ENCODE measurements at places on chromosomes 7 and 10. TPM values are rescaled to one million over a fixed set of nuclear protein-coding genes. Genes with fewer than 3 reads are reported as not detected.

CCDC7 gene
- 2.6 TPM for total RNA-seq

VAX1 gene
- total RNA-seq: not detected

DNA sequence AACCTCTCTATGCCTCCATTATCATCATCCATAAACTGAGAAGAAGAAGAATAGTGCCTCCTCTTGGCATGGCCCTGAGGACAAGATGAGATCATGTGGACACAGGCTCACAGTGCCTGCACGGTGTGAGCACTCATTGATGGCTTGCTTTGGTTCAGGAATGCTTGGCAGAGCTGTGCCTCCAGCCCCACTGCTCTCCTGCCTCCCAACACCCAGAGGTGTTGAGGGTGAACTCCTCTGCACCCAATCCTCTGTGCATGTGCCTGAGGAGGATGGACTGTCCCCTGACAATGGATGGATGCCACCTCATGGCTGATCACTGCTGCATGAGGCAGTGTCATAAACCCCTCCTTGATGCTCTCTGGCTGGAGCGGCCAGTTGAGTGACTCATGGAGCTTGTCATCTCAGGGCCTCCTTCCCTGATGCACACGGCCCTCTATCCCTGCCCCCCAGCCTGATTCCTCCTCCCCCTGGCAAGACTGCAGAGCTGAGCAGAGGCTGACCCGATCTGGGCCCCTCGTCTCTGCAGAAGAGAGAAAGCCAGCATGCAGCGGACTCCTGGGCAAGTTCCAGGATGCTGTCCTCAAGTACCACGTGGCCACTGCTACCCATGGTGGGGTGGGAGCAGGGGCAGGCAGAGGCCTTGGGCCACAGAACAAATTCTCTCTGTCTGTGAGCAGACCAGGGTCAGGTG is 136.3 kb downstream of the KCNMA1 start:
- DNase-seq: peak; percentile 78

DNA sequence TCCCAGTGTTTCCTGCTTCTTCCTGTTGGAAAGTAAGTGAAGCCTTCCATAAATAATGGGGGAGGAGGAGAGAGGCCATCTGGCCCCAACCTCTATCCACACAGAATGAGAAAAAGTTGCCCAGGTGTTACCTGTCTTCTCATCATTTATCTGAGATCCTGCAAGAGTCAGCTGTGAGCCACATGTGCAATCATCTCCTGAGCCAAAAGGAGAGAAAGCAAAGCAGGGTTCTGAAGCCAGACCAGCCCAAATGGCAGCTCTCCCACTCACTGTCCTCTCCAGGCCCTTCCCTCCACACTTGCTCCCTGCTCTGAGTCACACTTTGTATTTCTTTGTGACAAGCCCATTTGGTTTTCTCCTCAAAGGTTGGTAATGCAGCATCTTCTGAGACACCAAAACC is 65.9 kb downstream of the FAM204A start:
- no peak for DNase-seq

CLEC5A gene
- 0.83 TPM for total RNA-seq

TAF3 gene
- total RNA-seq: 11.2 TPM

GRCh38 chr7:66352071-66352470 is 146.9 kb downstream of the TPST1 start:
- peak; percentile 76 for DNase-seq

DNA sequence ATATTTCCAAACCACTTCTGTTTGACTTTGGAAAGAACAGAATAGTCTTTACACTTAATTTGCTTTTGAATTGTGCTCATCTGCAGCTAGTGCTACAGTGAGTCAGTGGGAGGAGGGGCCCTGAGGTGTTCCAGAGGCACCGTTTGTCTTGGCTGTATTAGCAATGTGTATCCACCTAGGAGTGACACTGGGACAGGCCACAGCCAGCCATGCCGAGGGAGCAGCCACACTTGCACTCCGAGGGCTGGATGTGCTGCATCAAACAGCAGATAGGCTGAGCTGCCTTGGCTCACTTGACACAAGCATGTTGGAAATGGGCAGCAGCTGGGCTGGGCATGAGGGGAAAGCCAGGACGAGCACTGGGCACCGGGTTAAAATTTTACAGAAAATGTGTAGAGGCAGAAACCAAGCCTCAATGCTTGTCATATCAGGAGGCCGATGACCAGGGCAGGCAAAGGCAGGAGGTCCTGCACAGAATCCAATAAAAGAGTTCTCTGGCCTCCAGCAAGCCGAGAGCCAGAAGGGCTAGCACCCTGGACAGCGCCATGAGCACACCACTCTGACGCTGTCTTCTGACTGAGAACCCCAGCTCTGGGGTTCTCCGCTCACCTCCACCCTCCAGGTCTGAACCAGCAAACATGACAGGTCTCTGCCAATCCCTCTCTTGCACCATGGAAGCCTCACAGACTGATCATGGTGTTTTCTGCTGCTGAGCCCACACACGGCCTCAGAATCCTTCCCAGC is 163.3 kb downstream of the GRID1 start:
- no peak for DNase-seq

GRCh38 chr10:105041956-105042355 is 400.9 kb downstream of the SORCS3 start:
- DNase-seq: peak; percentile 72

DNA sequence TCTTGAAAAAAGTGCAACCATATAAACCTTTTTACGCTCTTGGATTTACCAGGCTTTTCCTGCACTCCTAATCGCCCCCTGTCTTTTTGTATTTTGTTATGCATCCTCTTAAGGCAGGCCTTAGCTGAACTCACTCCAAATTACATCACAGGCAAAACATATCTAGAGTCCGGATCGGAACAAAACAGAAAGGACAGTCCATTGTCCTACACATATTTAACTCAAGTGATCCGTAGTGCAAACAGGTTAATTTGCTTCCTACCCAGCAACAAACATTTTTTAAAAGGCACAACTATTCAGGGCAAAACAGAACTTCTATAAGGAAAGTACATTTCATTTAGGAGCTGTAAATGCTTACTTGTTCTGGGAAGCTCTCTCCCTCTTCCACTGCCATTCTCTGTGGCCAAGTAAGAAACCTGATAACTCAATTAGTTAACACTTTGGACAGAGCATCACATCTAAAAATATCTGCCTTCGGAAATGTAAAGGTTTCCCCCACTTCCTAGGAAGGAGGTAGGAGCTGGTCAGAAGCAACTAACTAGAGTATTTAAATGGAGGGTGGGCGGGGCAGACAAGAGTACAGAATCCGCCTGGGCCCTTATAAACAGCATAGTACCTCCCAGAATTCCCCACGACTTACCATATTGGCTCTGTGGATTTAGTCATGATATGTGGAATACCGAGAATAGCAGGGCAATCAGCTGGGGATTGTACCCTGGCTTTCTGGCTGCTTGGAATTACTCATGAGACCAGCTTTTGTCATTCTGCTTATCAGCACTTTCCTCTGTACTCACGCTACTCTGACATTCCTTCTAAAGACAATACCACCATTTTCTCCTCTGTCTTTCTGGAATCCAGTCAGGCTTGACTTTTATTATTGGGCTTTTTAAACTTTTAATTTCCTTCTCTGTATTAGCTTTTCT is 89.5 kb downstream of the ANK3 start:
- no peak for DNase-seq

- DNase-seq: peak; percentile 37
These were observed 45.1 kb downstream of the RNLS start for GRCh38 chr10:88538048-88538447.

DNA sequence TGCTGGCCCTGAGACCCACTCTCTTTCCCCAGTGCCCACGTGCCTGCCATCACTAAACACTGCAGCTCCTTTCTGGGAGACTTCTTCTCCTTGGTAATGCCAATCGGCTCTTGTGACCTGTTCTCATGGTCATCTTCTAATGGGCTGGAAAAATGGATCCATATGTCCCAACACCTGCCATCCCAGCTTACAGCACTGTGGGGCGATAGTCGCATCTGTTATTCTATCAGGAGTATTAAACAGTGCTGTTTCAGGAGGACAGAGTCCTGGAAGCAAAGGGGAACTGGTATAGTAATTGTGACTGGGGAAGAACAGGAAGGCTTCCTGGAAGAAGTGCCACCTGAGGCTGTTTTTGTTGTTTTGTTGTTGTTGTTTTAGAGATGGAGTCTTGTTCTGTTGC is 411.2 kb downstream of the GLRX3 start:
- no peak for DNase-seq

- DNase-seq: no peak
These were observed 34.7 kb downstream of the FBXW4 start for GRCh38 chr10:101660256-101660655.

PRRT4 gene
- total RNA-seq: 0.24 TPM

HYAL4 gene
- total RNA-seq: 2.2 TPM

- DNase-seq: peak; percentile 54
These were observed 147.9 kb downstream of the DGKB start for GRCh38 chr7:14754631-14755030.

GRCh38 chr10:91185239-91185875 is 35.1 kb upstream of the PCGF5 start:
- DNase-seq: no peak

PNLIPRP2 gene
- total RNA-seq: not detected

GRCh38 chr10:132834311-132834761 is 48.4 kb upstream of the NKX6-2 start:
- DNase-seq: no peak

- no peak for DNase-seq
These were observed 1.5 kb upstream of the NCOA4 start for GRCh38 chr10:46031648-46032532.

- DNase-seq: no peak
These were observed 68.8 kb downstream of the PPP1R3C start for GRCh38 chr10:91564026-91564425.

TMEM213 gene
- not detected for total RNA-seq

DNA sequence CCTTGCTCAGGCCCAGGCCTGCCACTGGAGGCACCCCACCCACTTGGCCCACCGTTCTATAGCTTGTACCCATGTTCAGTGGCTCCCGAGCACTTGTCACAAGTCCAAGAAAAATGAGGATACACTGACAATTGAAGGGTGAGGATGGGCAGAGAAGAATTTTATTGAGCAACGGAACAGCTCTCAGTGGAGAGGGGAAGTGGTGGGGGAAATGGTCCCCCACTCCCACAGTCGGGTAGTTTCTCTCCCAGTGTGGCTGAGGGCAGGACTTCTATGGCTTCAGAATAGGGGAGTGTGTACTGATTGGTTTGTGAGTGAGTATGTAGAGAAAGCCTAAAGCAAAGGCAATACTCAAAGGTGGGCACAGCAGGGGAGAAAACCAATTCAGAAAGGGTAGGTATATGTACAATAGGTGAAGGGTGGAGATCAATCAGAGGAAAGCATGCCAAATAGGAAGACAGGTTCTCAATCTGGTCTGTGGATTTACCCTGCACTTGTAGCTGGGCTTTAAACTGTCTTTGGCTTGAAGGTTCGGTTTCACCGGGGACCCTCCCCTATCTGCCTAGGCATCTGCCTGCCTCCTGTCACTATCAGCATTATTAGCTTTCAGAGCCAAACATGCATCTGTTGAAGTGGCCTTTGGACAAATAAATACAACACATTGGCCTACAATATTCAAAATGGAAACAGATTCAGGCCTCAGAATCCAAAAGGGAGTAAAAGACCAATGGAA is 8.9 kb upstream of the TSPAN13 start:
- DNase-seq: no peak

ACTR3C gene
- total RNA-seq: 8.3 TPM

GRCh38 chr7:5629941-5630340 is 151.5 kb downstream of the RNF216 start:
- DNase-seq: peak; percentile 86

DNA sequence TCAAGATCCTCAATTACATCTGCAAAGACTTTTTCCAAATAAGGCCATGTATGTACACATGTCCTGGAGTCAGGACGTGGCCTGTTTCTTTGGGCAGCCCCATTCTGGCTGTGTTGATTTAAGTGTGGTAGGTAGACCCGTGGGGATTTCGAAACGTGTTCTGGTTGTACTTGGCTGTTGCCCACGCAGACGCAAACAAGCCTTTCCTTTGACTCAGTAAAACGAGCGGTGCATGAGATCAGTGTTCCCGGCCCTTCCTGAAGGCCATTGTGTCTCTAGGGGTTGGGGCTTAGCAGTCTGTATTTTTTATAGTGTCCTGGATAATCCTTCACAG is 64.8 kb upstream of the DNAJB6 start:
- peak; percentile 95 for DNase-seq

DNA sequence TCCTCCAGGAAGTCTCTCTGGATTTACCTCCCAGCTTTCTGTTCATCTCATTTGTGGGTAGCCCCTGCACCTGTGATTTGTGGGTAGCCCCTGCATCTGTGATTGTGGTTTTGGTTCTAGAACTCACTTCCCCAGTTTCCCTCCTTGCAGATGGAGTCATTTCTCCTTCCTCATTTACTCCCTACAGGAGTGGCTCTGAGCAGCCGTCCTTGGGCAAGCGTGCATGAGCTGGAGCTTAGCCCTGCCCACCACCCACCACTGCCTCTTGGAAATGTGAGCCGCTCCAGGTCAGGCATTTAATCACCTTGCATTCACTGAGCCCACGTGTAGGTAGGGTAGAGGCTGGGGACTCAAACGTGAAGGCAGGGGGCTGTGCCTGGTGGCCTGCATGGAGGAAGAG is 8.2 kb downstream of the COL26A1 start:
- peak; percentile 6 for DNase-seq

IKZF5 gene
- 6.5 TPM for total RNA-seq

DNA sequence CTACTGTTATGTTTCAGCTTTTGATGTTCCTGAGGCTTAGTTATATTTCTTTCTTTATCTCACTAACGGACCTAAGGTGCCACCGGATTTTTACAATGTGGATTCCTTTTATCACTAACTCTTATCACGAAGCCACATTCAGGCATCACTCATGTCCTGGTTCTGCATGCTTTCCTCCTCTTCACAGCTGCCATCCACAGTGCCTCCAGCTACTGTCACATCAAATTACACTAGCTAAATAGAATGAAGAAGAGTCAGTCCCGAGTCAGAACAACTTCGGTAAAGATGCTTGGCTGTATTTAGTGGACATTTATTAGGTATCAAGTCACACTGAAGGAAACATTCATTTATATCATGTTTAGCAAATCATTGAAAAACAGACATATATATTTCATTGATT is 153.2 kb downstream of the NEBL start:
- DNase-seq: no peak

DNA sequence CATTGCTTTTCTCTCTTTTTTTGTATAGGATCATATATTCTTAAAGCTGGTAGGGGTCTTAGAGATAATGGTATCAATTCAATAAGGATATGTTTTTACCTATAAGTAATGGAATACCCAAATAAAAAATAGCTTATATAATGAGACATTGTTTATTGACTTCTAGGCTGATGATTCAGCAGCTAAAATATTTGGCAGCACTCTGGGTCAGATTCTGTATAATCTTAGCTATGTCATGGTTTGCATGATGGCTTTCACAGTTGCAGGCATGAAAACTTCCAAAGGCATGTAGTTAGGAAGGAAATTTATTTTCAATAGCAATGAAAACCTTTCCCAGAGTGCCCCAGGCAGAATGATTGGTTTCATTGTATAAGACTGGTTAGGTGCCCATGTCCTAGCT is 32.1 kb upstream of the A1CF start:
- DNase-seq: peak; percentile 38

GRCh38 chr10:33134011-33134751 is 176.2 kb upstream of the ITGB1 start:
- peak; percentile 100 for DNase-seq

- no peak for DNase-seq
These were observed 1.5 kb upstream of the LRRC4 start for GRCh38 chr7:128032605-128033235.

Measured in mammary epithelial cell (primary cell).